ENCODE measurements at places on chromosomes 2 and 18.

DNA sequence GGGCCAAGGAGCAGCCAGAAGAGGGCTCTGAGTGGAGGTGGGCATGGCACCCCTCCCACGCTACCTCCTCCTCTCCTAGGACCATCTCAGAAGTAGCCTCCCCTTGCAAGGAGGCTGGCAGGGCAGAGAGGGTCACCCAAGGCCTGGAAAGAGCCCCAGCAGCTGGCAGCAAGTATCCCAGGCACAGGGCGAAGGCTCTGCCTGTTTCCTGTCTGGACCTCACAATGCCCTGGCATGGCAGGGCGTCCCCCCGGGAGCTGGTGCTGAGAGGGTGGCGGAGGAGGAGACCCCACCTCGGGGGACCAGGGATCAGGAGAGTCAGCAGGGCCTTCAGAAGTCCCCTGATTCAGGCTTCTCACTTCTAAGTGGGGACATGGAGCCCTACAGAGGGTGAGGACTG, 66.2 kb upstream of the TAF1B start:
- no peak for DNase-seq

DNA sequence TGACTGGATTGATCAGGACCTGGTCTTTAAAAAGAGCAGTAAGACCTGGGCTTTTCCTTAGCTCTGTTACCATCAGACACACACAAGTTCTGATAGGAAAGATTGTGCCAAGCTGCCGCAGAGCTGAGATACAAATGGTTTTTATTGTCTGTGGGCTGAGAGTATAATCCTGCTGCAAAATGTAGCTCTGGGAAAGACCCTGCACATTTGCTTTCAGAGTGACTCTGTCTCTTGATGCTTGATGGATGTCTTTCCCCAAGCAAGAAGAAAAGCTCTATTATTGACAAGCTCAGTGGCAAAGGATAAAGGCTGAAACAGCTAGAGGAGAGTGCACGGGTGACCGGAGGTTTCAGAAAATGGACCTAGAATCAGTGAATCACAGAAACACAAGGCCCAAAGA, 95.3 kb upstream of the PARD3B start:
- no peak for DNase-seq

GRCh38 chr2:24984912-24985311, 13.2 kb upstream of the DNAJC27 start:
- no peak for DNase-seq

- no peak for DNase-seq
Observed at GRCh38 chr18:74183130-74183529, 34.8 kb downstream of the TIMM21 start.

- DNase-seq = no peak
Observed at GRCh38 chr2:40286721-40287120, 165.2 kb downstream of the SLC8A1 start.

- DNase-seq = no peak
Observed at GRCh38 chr2:69299772-69300516, 87.1 kb downstream of the GFPT1 start.

- DNase-seq = no peak
Observed at GRCh38 chr2:233380132-233380895, 26.0 kb downstream of the DGKD start.

- DNase-seq = peak; percentile 60
Observed at GRCh38 chr2:216031960-216032689, 18.8 kb upstream of the MREG start.

DNA sequence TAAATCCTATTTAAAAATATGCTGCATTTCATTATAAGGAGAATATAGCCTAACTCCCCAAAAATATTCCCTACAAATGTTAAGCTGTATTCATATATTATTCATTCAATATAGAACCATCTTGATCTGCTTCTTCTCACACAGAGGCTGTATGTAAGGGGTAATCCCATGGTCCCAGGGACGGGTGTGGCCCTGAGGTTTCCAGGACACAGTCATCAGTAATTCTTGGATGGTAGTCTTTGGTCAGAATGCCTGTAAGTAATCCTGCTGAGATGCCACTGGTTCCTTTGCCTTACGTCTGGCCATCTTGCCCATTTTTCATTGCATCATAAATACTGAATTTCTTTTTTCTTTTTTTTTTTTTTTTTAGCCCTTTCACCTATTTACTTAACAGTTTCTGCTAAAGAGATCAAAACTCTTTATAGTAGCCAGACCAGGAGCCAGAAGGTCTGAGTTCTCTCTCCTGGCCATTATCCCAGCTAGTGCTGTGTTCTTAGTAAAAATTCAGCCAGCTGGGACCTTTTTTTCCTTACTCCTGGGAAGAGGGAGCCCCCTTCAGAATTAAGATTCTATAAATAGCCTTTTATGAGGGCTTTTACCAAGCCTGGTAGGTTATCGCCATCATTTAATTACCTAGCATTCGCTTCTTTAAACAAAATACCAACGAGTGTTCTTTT, 134.9 kb downstream of the SOX11 start:
- DNase-seq = no peak

DNA sequence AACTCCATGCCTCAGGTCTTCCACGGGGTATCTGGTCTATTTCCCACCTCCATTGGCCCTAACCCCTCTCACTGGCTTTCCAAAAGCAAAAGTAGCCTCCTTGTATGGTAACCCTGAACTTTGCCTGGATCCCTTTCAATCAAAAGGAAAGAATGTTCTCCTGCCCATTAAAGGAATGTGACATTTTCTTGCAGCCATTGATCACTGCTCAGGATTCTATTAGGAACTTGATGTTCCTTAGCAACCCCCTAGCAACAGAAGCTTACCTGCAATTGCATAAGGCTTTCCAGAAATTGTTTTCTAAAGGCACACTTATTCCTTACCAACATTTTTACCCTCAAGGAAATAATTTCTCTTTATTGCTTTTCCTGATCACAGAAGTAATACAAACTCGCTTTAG, 91.4 kb upstream of the AGAP1 start:
- no peak for DNase-seq

GRCh38 chr2:138730497-138731030, 49.6 kb downstream of the NXPH2 start:
- no peak for DNase-seq

DNA sequence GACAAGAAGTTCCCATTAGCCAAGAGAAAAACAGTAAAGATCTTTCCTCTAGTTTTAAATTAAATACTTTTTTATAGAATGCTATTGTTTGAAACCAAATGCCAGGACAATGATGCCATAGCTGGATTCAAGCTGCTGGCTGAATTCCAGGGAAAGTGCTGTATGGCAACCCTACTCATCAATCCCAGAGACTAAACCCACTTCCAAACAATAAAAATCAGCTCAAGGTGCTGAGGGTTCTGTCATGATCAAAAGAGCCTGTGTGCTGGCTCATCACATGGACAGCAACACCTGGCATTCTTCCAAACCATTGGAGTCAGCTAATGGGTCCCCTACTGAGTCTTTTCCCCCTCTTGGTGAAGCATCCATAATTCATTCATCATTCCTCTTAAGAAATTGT, 53.7 kb upstream of the PARD3B start:
- no peak for DNase-seq

GRCh38 chr2:26530696-26531095, 52.8 kb upstream of the OTOF start:
- no peak for DNase-seq

Data from brain pericyte (primary cell).